B cell (primary cell): ENCODE measurements at places on chromosomes 5 and 9. TPM values are rescaled to one million over a fixed set of nuclear protein-coding genes. Genes with fewer than 3 reads are reported as not detected.

DNA sequence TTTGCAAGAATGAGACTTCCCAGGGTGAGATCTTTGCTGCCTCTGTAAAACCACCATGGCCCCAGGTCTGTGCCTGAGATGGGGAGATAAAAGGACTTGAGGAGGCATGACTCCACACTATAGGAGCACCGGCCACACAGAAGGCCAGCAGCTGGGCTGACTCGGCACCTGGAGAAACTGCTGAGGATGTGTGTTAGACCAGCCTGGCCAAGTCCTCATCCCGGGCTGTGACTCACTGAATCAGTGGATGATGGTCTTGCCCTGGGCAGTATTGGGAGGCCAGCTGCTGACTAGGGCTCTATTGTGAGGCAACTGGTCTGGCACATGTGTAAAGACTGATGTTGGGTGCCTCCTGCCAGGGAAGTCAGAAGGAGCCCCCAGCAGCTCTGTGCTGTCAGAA is 286.2 kb downstream of the ACTL7B start:
- H3K27ac ChIP-seq = no peak overlapping the region
- DNase-seq = no peak
- H3K4me1 ChIP-seq = no peaks in the 10 kb centered on the region
- H3K27me3 ChIP-seq = no peaks in the 10 kb centered on the region

GRCh38 chr9:133087429-133088145 is 25.8 kb downstream of the CEL start:
- no peaks in the 10 kb centered on the region for H3K27me3 ChIP-seq
- H3K4me1 ChIP-seq = no peaks in the 10 kb centered on the region
- no peak overlapping the region for H3K4me3 ChIP-seq
- no peak for DNase-seq
- no peak overlapping the region for H3K27ac ChIP-seq

NEUROG1 gene
- not detected in 2 replicates for total RNA-seq

DNA sequence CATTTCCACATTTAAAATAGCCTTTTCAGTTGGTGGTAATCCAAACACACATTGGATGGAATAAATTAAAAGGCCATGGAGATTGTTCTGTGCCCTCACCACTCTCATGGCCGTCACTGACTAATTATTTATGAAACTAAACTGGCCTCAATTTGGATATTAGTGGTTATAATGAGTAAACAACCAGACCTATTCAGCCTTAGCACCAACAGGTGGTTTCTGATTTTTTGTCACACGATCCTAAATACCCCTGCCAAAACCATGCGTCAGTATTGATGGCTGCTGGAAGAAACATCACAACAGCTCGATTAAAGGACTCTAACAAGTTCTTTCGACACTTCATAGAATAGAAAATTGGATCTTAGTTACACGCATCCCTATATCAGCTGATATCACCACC is 276.0 kb upstream of the DAP start:
- H3K27ac ChIP-seq = no peak overlapping the region
- no peaks in the 10 kb centered on the region for H3K36me3 ChIP-seq
- DNase-seq = no peak
- H3K4me3 ChIP-seq = no peak overlapping the region

IL31RA gene
- not detected in 2 replicates for total RNA-seq

- H3K4me1 ChIP-seq = no peaks in the 10 kb centered on the region
- H3K4me3 ChIP-seq = no peak overlapping the region
- no peaks in the 10 kb centered on the region for H3K36me3 ChIP-seq
Measured at GRCh38 chr5:160442824-160443431, 21.3 kb downstream of the PTTG1 start.

DNA sequence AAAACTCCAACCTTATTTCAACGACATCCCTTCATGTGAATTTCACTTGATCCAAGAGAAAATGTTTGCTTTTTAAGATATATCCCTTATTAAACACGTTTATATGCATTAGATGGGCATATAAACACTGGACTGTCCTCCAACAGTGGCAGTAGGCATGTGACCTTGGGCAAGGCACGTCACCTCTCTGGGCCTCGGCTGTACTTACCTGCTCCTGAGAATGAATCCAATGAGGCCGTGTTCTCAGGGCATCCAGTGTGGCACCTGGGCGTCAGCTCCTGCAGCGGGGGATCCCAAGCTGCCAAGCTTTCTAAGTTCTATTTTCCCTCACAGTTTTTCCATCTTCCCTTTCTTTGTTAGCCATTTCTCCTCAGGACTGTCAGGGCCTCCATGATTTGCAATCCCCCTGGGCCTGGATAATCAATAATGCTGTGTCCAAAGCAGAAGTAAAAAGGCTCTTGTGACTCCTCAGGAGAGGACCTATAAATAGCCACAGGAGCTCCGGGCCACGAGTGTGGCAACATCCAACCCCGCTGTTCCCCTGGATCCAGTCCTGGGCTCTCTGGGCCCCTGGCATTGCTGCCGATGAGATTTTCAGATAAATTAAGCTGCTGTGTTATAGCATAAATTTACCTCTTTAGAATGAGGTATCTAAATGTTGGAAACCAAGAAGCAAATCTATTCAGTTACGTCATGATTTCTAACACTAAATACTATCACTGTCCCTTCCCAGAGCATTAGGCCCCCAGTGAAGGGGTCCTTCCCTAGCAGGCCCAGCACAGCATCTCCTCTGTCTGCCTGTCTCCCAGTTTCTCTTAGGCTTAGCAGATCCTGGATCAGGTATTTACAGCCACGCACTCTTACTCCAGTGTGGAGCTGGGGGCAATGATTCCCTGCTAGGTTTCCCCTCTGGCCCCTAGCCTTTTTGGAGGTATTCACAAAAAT is 76.8 kb downstream of the PTPN3 start:
- no peak overlapping the region for H3K4me3 ChIP-seq
- peaks cover 5% of the 10 kb centered on the region for H3K4me1 ChIP-seq
- DNase-seq = no peak
- H3K27me3 ChIP-seq = peaks cover 2% of the 10 kb centered on the region
- no peak overlapping the region for H3K27ac ChIP-seq

DNA sequence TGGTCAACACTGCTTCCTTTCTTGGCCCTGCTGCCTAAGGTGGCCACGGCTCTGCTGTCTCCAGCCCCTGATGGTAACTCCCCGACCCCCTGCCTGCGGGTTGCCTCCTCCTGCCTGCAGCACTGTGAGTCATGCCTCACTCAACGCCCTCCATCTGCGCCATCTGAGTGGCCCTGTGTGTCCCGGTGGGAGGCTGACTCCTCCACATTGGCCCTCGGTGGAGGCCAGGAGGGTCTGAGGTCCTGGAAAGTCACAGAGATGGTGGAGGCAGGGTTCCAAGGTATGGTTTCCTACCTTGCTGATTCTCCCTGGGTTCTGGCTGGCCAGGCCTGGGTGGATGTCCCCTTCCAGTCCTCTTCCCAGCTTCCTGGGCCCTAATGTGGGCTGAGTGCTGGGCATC is 64.5 kb upstream of the ADAMTS2 start:
- DNase-seq = no peak
- no peaks in the 10 kb centered on the region for H3K36me3 ChIP-seq
- no peaks in the 10 kb centered on the region for H3K4me1 ChIP-seq
- H3K4me3 ChIP-seq = no peak overlapping the region
- no peak overlapping the region for H3K27ac ChIP-seq

GRCh38 chr9:14155237-14155636 is 158.7 kb downstream of the NFIB start:
- no peak overlapping the region for H3K27ac ChIP-seq
- no peaks in the 10 kb centered on the region for H3K36me3 ChIP-seq
- no peak for DNase-seq

DNA sequence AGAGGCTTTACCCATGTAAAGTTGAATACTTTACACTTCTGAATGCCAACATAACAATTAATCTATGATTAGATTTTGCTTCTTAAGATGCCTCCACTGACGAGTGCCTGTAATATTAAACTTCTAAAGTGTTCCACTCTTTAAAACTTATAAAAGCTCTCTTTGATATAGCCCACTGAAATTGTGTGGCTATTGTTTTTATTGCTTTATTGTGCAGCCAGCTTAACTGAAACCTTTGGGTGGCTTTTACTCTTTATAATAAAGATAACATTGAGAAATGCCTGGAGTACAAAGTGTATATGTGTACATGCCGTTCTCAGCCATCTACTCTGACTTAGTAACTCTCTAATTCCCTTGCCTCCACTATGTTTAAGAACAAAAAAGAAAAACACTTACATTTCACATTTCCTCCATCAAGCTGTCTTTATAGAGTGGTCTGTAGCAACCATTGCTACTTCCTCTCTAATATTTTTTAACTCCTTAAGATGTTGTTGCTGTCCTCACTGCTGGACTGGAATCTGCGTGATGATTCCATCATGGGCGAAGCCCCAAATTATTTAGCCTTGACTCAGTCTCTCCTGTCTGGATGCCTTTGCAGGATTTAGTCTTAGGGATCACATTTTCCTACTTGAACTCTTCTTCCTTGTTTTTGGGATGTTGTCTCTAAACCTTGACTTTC is 9.1 kb downstream of the PIK3R1 start:
- no peak overlapping the region for H3K4me3 ChIP-seq
- peaks cover 40% of the 10 kb centered on the region for H3K36me3 ChIP-seq
- H3K4me1 ChIP-seq = peaks cover 16% of the 10 kb centered on the region
- no peaks in the 10 kb centered on the region for H3K27me3 ChIP-seq
- no peak overlapping the region for H3K27ac ChIP-seq
- DNase-seq = no peak

GRCh38 chr5:164119806-164120447 is 614.5 kb downstream of the MAT2B start:
- no peaks in the 10 kb centered on the region for H3K27me3 ChIP-seq
- H3K27ac ChIP-seq = no peak overlapping the region
- no peaks in the 10 kb centered on the region for H3K4me1 ChIP-seq
- H3K4me3 ChIP-seq = no peak overlapping the region
- no peaks in the 10 kb centered on the region for H3K36me3 ChIP-seq

DNA sequence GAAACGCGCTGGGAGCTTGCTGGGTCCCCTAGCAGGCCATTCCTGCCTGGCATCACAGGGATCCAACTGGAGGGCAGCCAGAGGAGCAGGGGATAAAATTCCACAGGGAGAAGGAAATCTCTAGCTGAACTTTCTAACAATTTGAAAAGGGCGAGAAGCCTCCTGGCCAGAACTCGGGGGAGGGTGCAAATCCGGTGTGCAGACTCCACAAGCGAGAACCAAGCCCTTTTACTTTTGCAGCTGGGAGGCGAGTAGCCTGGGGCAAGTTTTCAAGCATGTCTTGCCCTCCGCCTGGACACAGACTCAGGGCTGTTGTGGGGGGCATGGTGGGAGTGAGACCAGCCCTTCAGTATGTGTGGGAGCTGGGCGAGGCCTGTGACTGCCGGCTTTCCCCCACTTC is 14.3 kb upstream of the POU5F2 start:
- H3K27ac ChIP-seq = no peak overlapping the region
- H3K27me3 ChIP-seq = no peaks in the 10 kb centered on the region
- no peak overlapping the region for H3K4me3 ChIP-seq
- DNase-seq = no peak

SSNA1 gene
- 52.9 and 53.6 TPM in 2 replicates for total RNA-seq

DNA sequence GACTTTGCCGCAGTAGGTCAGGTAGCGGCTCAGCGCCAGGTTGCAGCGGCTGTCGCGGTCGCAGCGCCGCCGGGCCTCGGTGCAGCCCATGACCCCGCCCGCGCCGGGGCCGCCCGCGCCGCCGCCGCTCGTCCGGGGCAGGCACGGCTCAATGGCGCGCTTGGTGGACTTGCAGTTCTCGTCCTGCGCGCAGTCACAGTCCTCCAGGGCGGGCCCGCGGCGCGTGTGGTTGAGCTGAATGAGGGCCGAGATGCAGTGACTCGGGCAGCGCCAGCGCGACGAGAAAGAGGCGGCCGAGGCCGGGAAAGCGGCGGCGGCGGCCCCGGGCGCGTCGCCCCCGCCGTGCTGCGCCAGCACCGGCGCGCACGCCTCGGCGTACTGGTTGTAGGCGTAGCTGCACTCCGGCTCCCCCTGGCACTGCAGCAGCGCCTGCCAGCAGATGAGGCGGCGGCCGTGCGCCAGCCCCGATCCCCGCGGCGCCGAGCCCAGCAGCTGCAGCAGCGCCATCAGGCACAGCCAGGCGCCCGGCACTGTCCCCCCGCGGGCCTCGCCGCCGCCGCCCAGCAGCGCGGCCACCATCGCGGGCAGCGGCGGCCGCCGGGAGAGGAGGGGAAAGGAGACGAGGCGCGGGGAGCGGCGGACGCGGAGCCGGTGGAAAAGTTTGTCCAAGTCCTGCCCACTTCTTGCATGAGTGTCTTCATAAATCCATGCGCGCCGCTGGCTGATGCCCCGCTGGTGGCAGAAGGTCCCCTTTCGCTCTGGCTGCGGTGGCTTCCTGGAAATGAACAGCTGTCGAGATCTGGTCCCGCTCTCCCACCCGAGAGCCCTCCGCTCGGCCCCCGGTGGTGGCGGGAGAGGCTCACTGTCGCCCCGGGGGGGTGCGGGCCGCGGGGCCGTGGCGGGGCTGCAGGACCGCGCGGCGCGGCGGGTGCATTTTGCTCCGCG is 833 bp downstream of the GAS1 start:
- no peaks in the 10 kb centered on the region for H3K27me3 ChIP-seq
- peak; percentile 69 for DNase-seq
- H3K27ac ChIP-seq = no peak overlapping the region
- H3K36me3 ChIP-seq = no peaks in the 10 kb centered on the region
- H3K4me1 ChIP-seq = peaks cover 15% of the 10 kb centered on the region
- peak overlapping the region; percentile 58 for H3K4me3 ChIP-seq

LCN10 gene
- 70.7 and 76.3 TPM in 2 replicates for total RNA-seq

PCDHGA10 gene
- total RNA-seq = 1.9 and 2.0 TPM in 2 replicates
